CD4-positive, alpha-beta T cell treated with Interleukin-1 beta for 1 hour (primary cell): ENCODE measurements at places on chromosomes 5 and 9.

DNA sequence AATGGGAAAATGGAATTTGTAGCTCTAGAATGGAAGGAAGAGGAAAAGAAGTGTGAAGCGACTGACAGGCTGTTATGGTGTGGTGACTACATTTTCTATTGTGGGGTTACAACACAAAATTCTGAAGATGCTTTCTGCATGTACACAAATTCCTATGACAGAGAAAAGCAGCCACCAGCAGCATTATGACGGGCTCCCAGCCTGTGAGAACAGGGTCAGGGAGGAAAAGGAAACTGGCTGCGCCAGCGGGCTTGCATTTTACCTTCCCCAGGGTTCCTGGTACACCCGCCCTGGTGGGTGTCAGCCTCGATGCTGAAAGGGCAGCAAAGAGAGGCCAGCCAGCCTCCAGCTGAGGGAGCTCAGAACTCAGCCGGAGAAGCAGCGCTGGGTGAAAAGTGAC, 41.0 kb downstream of the DDX31 start:
- DNase-seq = no peak

GRCh38 chr5:58460732-58461286, 923 bp upstream of the PLK2 start:
- DNase-seq = peak; percentile 88

DNA sequence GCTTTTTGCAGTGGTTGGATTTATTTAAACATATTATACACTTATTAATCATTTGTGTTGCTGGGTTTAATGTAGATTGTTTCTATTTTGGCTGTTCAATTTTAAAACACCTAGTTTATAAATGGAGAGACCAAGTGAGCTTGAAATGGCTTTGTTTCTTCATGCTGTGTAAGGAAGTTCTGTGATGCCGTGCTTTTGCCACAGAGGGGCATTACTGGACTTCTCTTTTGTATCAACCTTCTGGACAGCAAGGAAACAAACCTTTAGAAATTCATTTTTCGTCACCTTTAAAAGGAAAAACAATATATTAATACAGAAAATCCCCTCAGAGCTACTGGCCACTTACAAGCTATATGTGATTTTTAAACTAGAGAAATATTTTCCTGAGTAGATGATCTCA, 81.9 kb downstream of the DMRTA1 start:
- DNase-seq = no peak

GRCh38 chr5:74112372-74113195, 486.6 kb downstream of the ARHGEF28 start:
- no peak for DNase-seq

GRCh38 chr5:149002053-149002452, 60.8 kb downstream of the SH3TC2 start:
- DNase-seq = no peak

DNA sequence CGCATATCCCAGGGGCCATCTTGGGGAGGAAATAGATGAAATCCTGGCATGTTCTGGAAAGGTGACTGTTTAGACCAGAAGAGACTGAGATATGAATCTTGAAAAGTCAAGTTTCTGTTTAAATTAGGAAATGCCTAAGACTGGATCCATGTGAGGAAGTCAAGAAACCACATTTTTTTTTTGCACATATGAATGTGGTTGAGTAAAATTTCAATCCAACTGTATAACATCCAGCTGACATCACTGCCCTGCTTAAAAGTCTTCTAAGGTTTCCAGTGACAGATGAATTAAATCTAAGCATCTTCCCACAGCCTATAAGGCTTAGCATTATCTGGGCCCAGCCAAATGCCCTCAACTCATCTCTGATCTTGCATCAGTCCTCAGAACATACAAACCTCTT, 47.7 kb upstream of the TCERG1 start:
- DNase-seq = no peak

DNA sequence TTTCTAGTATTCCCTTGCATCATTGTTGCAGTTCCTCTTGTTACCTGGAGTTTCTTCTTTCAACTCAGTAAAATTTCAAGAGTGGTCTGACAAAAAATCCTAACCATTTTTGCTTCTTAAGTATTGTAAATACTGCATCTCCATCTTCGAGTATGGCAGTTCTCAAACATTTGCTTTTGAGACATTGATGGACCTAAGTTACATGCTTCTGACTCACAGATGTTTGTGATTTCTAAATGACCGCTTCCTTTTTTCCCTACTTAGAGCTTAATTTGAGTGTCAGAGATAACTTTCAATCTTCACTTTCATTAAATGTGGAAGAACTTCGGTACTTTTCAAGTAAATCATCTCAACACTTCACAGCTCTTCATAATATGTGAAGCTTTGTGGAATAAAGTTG, 4.2 kb downstream of the UHRF2 start:
- no peak for DNase-seq

GRCh38 chr5:77444356-77444755, 47.8 kb downstream of the WDR41 start:
- no peak for DNase-seq

DNA sequence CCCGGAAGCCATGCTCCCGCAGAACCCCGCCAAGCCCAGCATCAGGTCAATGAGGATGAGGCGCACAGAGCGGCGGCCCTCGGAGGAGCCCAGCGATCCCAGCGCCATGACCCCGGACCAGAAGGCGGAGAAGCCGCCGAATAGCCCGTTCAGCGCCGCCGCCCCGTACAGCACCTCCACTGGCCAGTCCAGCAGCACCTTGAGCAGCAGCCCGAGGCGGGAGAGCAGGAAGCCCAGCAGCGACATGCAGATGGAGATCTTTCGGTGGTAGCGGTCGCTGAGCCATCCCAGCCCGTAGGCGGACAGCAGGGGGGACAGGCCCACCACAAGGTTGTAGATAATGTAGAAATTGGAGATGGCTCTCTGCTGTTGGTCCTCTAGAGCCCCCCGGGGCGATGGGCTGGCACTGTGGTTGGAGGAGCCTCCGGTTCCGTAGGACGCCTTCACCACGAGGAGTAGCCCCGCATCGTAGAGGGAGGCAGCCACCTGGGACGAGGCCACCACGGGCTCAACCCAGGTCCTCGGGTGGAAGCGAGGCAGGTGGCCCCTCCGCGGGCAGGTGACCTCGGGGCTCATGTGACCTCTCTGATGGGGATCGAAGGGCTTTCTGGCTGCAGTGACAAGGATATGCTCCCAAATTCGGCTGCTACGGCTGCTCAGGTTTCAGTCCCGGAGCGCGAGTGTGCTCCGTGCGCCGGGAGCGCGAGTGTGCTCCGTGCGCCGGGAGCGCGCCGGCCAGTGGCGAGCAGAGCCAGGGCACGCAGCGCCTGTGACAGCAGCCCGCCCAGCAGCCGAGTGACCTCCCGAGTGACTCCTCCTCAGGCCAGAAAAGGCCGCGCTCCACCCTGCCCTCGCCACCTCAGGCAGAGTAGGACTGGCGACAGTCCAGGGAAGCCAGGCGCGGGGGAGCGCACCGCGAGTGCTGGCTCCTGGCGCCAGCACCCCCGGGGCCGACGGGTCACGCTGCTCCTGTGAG, at the start of gene SLC46A2:
Gene SLC46A2, minus strand, starts transcription at position 771 of the 976 bp plus-strand sequence. Its CDS starts 195 bp downstream, at position 576.
- DNase-seq = no peak

- no peak for DNase-seq
Measured at GRCh38 chr9:127578627-127578951, 33.5 kb upstream of the STXBP1 start.

- DNase-seq = no peak
Measured at GRCh38 chr5:30523061-30523460, 670.4 kb upstream of the CDH6 start.

GRCh38 chr9:75983319-75984045, 93.0 kb downstream of the PCSK5 start:
- no peak for DNase-seq

DNA sequence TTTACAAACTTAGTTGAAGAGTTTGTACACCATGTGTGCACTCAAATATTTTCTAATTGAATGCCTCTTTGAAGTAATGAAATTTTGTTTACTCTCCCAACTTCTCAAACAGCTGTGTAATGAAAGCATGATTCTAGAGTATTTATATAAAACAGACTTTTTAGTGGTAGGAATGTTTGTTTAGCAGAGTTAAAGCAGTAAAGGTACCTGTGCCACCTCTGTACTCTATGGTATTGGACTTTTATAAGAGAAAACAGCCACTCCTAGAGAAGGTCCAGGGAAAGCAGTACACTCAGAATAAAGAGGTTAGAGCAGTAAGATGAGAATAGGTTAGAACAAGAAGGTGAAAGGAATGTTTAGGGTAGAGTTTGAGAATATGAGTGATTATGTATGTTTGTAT, 163.1 kb downstream of the CHSY3 start:
- no peak for DNase-seq
